ENCODE measurements at places on chromosomes 6 and 20.

GRCh38 chr6:8462169-8462568 is 26.8 kb upstream of the SLC35B3 start:
- no peak for DNase-seq

- DNase-seq, result no peak
Observed at GRCh38 chr6:135008072-135008940, 46.3 kb downstream of the HBS1L start.

- DNase-seq, result no peak
Observed at GRCh38 chr20:8094850-8095249, 37.2 kb upstream of the PLCB1 start.

DNA sequence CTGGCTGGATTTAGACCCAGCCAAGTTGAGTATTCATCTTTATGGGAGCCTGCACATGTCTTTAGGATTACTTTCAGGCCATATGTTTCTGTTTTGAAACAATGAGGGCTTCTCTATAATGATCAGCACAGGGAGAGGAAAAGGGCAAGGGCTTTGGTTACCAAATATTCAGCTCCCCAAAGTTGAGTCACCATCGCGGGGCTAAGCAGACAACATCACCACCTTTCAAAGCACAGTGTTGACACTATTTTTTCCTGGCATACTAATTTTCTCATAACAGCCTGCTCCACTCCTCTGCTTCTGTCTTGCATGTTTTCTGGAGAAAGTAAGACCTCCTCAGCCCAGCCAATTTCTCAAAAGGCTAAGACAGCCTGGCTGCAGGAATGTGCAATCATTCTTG is 4.9 kb downstream of the SCML4 start:
- DNase-seq, result no peak

DNA sequence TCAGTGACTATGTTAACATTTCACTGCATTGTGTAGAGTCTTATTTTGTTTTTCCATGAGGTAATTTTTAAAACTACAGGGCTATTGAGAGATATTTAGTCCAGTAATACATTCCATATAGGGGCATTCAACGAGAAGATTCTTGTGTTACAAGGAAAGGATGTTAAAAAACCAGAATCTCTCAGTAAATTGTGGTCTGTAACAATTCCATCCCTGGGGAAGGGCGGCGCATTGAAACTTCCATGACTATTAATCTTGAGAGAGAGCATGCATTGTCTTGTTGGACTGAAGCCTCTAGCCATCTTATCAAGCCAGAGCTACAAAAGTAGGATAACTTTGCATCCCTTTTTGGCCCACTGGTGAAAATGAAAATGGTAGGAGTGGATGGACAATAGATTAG is 119.7 kb downstream of the BCKDHB start:
- no peak for DNase-seq

DNA sequence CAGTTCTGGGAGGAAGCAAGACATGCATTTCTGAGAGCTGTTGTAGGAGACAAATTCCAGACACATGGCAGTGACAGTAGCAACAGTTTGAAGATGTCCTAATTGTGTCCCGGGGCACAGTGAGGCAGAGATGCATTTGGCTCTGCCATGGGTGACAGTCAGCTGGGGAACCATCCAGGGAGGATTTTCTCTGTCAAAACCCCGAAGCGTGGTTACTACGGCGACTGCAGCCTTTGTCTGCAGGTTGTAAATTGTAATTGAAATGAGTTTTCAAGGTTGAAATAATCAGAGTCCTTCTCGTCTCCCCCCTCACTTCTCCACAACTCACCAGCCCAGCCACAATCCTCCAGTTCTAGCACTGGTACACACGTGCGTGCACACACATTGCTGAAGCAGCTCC is 100.1 kb downstream of the GRM4 start:
- no peak for DNase-seq

- DNase-seq, result no peak
Observed at GRCh38 chr20:37902504-37903313, at the start of gene VSTM2L. TSS of gene VSTM2L (plus strand) at chr20:37903127. CDS start at chr20:37903351, 224 bp downstream.

DNA sequence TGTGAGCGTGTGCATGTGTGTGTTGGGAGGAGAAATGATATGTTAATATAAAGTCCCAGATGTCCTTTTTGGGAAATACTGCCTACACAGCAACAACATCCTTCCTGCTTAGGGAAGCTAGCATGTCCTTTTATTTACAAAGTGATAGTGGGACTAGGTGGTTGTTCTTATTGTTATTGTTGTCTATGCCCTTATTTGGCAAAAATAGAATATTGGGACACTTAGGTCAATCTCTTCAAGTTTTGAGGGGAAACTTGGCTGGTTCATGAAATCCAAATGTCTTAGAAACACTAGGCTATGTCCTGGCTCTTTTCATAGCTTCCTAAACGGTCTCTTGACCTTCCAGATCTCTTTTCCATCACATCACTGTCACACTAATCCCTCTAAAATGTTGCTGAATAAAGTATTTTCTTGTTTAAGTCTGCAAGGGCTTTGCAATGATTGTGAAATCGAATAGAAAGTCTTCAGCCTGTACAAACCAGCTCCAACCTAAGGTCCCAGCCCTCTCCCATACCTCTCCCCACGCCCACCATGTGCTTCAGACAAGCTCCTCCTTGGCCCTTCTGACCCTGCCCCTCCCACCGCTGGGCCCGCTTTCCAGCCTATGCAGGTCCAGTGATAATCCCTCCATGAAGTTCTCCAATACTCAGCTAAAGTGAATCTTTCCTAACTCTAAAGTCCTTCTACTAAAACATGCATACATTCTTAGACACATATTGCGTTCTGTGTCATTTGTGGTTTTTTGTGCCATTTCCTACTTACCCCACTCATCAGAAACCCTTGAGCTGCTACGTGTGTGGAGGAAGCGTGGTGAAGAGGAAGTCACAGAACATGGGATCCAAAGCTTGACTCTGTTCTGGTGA is 205.1 kb downstream of the LY86 start:
- DNase-seq, result no peak

DNA sequence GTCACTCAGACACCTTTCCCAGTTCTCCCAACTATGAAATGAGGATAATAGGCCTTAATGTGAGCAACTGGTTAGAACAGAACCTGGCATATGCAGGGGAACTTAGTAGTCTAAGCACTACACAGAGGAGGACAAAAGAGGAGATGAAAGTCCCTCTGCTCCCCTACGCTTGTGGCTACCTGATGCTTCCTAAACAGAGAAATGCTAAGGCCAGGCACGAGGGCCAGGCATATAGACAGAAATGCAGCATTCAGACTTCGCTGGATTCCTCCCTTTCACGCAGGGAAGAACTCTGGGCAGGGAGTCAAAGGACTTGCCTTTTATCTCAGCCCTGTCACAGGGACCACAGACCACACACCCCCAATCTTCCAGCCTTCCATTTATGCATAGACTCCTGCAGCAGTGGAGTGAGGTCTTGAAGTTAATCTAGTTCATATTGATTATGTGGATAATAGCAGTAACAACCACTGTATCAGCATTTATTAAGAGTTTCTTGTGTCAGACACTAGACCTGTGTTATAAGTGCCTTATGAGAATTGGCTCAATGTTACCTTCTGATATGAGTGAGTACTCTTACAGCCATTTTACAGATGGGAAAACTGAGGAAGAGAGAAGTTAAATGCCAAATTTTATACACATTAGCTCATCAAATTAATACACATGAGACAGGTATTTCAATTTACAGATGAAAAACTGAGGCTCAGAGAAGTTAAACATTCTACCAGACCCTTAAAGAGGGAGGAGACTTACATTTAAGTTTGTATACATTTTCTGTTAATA is 27.0 kb upstream of the TRAF3IP2 start:
- DNase-seq, result no peak

DNA sequence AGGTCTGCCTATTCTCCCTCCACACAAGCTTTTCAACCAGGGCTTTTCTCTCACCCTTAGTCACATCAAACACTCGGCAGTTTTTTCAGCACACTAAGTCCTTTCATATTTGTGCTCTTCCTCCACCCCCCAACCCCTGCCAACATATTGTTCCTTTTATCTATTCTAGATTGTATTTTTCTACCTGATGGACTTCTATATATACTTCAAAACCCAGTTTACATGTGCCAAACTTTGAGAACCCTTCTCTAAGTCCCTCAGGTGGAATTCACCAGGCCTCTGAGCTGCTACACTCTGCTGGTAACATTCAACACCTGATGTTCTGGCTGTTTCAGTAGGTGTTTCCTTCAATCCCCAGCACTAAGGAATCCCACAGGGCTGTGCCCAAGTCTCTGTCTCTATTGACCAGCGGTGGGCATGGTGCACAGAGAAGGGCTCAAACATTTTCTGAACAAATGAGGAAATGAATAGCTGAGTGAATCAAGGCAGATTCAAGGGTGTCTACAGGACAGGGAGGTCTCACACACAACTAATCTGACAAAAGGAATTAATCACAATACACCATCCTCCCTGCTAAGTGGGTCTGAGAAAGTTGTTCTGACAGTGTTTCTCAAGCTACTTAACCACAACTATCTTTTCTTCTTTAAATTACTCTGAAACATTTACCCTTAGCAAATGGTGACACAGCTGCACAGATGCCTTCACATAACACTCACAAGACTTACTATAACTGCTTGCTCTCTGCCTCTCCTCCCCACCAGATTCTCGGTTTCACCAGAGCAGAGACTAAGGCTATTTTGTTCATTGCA is 166.5 kb downstream of the TSHZ2 start:
- DNase-seq, result no peak
